Dorsolateral prefrontal cortex (tissue), 122 donors: ENCODE measurements at places on chromosomes 1 and 21. TPM values are rescaled to one million over a fixed set of nuclear protein-coding genes. Genes with fewer than 3 reads are reported as not detected.

- DNase-seq: no peak
These were observed 66.8 kb downstream of the GPR137B start for GRCh38 chr1:236209185-236209584.

- DNase-seq: no peak
These were observed 48.6 kb downstream of the HSPG2 start for GRCh38 chr1:21888500-21888899.

DNA sequence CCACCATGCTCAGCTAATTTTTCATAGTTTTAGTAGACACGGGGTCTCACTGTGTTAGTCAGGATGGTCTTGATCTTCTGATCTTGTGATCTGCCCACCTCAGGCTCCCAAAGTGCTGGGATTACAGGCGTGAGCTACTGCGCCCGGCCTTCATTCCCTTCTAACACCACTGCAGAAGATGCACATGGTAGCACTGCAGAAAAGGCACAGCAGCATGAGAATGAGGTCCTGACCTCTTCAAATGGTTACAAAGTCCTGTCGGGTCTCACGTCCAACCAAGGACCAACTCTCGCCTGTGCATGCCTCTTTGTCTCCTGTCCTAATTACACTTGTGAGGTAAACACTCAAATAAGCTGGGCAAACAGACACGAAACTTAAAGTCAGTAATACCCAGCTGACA is 83.0 kb upstream of the GCLM start:
- no peak for DNase-seq

- no peak for DNase-seq
These were observed 5.2 kb downstream of the AGO1 start for GRCh38 chr1:35888255-35888654.

GRCh38 chr21:36817732-36818450 is 119.0 kb downstream of the SIM2 start:
- no peak for DNase-seq

- no peak for DNase-seq
These were observed 73.8 kb downstream of the BCAR3 start for GRCh38 chr1:93607814-93608186.

SLAMF8 gene
- 2.8 TPM for total RNA-seq

- no peak for DNase-seq
These were observed 609.6 kb upstream of the NEGR1 start for GRCh38 chr1:72891976-72892375.

DNA sequence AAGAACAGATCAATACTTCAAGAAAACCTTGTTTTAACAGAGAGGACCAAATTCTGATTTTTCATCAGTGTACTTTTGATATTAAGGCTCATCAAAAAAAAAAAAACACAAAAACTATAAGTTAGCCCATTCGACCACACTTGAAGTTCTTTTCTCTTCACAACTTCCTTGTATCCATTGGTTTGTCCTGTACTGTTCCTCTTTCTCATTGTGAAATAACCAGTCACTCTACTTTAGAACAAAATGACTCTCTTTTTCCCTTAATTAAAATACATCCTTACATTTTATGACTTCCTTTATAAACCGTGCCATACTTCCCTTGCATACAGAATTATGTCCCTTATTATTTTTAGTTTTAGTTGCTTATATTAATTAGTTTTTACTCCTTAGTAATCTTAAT is 8.4 kb downstream of the QSOX1 start:
- DNase-seq: no peak

- DNase-seq: no peak
These were observed 271.3 kb downstream of the NPHP4 start for GRCh38 chr1:5720936-5721335.

CLDN17 gene
- not detected for total RNA-seq

- no peak for DNase-seq
These were observed 82.9 kb upstream of the CXADR start for GRCh38 chr21:17429936-17430335.

DNA sequence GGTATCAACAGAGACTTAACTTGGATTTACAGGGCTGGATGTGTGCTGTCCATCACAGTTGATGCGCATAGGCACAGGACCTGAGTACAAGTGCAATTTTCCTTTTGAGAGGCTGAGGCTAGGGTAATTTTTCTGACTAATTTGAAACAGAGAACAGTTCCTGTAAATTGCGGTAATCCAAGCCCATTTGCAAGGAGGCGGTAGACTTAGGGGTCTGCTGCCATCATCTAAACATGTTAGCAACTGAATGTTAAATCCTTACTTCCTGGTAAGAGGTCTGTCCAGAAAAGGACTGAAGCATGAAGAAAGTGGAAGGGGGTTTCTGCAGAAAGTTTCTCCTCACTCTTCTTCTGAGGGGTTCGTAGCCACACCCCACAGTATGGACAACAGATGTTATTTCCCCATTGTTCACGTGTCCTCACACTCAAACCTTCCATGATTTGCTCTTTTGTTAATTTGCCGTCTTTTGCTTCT is 23.7 kb upstream of the C1orf198 start:
- DNase-seq: no peak

GRCh38 chr1:90486134-90486824 is 230.8 kb downstream of the BARHL2 start:
- no peak for DNase-seq

- DNase-seq: no peak
These were observed 19.9 kb downstream of the WNT4 start for GRCh38 chr1:22123071-22123390.

DNA sequence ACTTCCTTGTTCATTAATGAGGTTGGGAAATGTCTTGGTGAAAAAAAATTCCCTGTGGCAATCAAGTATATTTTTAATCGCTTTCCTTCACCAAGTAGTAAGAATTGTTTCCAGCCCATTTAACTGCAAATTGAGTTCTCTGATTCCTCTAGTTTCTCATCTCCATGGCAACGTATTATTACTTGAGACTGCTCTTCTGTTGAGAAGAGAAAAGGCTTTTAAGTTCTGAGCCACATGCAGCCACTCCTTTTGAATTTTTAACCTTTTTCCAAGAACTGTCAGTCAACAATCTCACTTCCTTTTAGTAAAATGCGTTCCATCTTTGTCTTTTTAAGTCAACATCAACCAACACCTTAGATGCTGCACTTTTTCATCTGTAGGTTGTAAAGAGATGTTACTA is 75.7 kb upstream of the KIAA1614 start:
- no peak for DNase-seq

DNA sequence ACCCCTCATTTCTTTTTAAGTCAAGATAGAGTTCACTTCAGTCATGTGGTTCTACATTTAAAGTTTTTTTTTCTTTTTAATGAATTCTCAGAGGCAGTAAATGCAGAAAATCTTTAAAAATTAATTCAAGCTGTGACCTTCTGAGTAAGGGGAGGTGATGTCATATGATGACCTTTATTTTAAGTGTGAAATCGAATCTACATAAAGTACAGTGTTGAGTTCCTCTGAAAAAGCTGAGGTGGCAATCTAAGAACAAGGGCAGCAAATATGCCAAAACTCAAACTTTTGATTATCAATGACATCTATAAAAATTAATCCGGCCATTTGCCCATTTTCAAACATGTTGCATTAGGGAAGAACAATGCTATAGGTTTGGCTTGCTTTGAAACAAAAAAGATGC is 173.5 kb downstream of the CDC7 start:
- no peak for DNase-seq

CELA2A gene
- not detected for total RNA-seq

SYTL1 gene
- total RNA-seq: 4.1 TPM

LCE2A gene
- total RNA-seq: not detected

FAF1 gene
- 85.9 TPM for total RNA-seq

GRCh38 chr21:27047658-27048314 is 80.9 kb upstream of the ADAMTS5 start:
- DNase-seq: no peak

RGS1 gene
- total RNA-seq: 10.6 TPM

DNA sequence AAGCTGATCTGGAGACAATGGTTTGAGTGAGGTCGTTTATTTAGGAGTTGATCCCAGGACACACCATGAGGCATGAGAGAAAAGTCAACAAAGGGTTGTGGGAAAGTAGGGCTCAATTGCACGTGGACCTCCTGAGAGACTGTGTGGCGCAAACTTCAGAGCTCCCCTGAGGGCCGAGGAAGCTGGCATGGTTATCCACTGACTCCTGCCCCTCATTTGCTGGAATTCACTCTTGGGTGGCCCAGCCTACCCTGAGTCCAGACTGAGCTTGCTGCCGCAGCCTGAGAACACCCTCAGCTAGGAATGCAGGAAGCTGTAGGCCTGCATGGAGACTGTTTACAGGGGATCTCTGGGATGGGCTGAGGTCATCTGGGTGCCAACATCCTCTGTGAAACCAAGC is 301.0 kb downstream of the RWDD3 start:
- DNase-seq: no peak

GRCh38 chr1:69702085-69702484 is 134.4 kb downstream of the LRRC7 start:
- DNase-seq: no peak

FNDC10 gene
- total RNA-seq: 16.5 TPM

- no peak for DNase-seq
These were observed 126.4 kb downstream of the ZZZ3 start for GRCh38 chr1:77556045-77556444.
